Skin of body (tissue), 3 donors: ENCODE measurements at places on chromosomes 3 and 15. TPM values are rescaled to one million over a fixed set of nuclear protein-coding genes. Genes with fewer than 3 reads are reported as not detected.

TRH gene
- total RNA-seq = not detected

ARIH2 gene
- total RNA-seq = 63.3 TPM

ZNF445 gene
- 14.9 TPM for total RNA-seq

SPATA12 gene
- 0.10 TPM for total RNA-seq

DNA sequence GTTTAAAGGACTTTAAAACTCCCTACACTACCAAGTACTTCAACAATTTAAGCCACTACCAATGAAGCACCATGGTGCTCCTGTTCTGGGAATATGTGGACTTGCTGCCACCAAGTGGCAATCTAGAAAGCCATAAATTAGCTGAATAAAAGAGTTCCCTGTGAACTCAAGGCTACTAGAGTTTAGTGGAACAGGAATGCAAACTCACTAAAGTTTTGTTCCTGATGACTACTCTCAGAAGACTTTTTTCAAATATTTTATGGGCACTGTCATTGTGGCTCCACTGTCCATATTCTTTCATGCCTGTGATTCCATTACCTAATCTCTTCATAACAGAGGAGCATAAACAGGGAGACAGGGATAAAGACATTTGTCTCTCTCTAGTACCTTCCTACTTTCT, 63.9 kb downstream of the TMCC1 start:
- DNase-seq = peak; percentile 54

GRCh38 chr3:60045686-60046085, 995.9 kb upstream of the CFAP20DC start:
- DNase-seq = no peak

DNA sequence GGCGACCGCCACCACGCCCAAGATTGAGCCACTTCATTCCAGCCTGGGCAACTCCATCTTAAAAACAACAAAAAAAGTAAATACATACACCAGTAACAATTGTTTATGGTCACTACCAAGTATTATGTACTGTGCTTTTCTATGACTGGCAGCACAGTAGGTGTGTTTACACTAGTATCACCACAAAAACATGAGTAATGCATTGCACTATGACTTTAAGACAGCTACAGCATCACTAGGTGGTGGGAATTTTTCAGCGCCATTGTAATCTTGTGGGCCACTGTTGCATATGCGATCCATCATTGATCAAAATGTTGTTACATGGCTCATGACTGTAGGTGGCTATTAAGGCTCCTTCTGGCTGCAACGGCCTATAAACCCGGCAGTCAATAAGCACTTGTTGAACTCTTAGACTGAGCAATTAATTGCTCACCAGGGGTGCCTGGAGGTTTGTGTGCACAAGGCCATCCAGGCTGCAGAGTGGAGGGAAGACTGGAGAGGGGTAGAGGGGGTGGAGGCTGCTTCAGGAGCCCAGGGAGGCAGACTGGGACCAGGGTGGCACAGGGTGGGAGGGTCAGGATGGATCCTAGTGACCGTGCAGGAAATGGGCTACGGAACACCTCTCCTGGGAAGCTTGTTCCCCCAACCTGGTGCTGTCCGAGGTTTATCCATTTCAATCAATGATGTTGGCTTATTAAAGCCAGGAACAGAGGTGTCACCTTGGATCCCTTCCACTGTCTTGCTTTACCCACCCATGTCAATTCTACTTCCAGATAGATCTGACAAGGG, 17.9 kb upstream of the COPG1 start:
- no peak for DNase-seq

DNA sequence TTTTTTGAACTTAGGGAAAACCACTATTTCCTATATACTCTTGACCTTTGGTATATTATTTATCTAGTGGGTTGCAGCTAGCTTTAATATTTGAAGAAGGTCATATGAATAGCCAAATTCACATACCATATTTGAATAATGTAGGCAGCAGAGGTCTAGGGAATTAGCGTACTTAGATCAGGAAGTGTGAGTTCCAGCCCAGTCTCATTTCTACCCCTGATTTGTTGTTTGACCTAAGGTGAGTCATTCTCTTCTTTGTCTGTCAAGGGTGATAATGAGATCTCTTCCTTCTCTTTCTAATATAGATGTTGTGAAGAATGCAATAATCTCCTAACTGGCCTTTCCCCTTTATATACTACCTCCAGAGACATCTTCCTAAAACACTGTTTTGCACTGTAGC, 36.6 kb upstream of the ZPLD1 start:
- no peak for DNase-seq

DNA sequence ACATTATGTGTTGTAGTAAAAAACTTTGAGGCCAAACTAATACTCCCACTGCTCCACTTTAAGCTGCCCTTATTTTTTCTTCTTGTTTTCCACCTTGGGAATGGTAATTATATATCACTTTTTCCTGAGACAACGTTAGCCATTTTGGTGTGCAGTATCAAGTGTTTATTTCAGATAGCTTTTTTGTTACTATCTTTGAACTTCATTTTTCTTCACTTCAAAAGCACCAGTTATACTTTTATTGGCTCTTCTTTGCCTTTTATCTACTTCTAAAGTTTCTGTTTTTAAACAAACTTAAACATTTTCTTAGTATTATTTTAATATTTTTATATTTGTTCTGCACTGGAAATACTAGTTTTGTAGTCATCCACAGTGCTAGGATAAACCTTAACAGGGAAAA, 6.5 kb downstream of the TOPAZ1 start:
- no peak for DNase-seq
